Hematopoietic multipotent progenitor cell (in vitro differentiated cells): ENCODE measurements at places on chromosomes 11 and 22.

GRCh38 chr11:111703576-111703975 lies 62.6 kb downstream of the PPP2R1B start:
- DNase-seq = no peak

- no peak for DNase-seq
Measured at GRCh38 chr11:11899401-11899800, 57.6 kb downstream of the USP47 start.

DNA sequence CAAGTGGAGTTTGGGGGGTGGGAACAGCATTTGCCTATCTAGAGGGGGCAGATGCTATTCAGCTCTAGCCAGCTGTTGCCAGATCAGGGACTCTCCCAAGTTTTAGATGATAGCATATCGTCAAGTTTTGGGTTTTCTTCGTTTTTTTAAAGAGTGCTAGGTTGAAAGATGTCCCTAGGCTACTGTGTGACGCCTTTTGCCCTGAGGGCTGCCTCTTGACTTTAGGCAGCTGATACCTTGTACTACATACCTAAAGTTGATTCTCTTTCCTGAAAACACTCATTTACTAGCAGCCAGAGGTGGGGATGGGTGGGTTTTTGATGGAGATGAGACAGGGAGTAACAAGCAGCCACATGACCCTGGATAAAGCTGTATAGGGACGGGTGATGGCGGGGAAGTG lies 87.1 kb downstream of the ABTB2 start:
- DNase-seq = no peak

- no peak for DNase-seq
Measured at GRCh38 chr22:33299245-33299956, 241.2 kb upstream of the SYN3 start.

DNA sequence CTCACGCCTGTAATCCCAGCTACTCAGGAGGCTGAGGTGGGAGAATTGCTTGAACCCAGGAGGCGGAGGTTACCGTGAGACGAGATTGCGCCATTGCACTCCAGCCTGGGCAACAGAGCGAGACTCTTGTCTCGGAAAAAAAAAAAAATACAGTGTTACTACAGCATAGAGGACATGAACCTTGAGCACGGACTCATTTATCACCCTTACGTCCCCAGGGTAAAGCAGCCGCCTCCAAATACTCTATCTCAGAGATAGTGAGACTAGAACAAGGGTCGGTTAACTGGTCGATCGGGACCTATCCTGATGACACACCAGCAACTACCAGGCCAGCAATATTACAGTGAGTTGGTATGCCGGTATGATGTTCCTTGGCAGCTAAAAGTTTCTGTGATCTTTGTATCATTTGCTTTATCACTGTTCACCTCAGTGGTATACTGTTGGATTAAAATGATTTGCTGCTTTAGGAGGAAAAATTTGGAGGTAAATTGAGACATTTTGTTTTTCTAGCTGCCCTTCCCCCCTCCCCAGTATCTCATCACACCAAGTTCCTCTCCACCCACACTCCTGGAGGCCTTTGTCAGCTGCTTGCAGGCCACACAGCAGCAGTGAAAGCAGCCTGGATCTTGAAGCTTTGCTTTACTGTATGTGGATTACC lies 7.0 kb upstream of the SIDT2 start:
- DNase-seq = no peak

DNA sequence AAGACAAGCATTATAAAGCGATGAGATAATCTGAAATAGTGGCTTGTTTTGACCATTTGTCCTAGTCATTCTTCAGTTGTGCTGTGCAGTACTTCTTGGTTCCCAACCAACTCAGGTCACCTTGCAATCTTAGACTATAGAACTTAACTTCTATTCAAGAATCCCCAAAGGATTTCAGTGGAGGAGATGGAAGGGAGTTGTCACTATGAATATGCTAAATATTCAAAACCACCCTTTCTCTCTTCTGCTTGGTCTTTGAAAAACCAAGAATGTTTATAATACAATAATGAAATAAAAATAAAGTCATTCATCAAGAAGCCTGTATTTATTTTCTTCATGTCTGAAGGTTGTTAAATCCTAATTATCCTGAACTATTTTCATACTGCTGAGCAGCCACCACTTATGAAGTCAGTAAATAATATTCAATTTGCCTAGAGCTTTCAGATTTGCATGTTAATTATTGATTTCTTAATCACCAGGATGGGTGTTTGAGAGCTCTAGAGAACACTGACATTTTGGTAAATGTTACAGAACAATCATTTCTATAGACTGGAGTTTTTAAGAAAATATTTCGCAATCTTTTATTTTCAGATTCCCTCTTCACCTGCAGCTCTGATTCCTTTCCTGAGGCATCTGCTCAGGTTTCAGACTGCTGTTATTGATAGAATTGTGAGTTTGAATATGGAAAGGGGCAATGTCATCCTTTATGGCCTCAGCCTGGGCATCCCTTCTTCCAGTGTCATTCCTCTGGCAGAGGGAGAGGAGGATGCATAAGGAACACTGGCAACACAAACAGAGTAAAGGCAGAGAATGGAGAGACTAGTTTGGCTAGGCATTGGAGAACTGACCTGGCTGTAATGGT lies 91.5 kb upstream of the USP47 start:
- no peak for DNase-seq

GRCh38 chr11:133693110-133693509 lies 152.2 kb downstream of the SPATA19 start:
- DNase-seq = no peak

- DNase-seq = no peak
Measured at GRCh38 chr11:101397979-101398378, 185.8 kb downstream of the TRPC6 start.

- no peak for DNase-seq
Measured at GRCh38 chr22:49907807-49908206, 10.4 kb downstream of the ALG12 start.

DNA sequence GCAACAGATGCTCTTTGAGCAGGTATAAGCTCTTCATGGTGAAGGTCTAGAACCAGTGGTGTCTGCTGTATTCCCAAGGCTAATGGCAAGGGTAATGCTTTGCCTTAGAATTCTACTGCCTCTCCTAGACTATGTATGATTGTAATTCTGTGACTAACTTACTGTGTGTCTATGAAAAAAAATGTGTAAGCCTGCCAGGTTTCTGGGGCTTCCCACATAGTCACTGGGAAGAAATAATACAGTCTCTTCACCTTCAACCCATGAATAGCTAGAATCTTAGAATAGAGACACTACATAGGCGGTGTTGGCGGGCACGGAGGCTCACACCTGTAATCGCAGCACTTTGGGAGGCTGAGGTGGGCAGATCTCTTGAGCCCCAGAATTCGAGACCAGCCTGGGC lies 84.1 kb downstream of the C11orf91 start:
- no peak for DNase-seq

DNA sequence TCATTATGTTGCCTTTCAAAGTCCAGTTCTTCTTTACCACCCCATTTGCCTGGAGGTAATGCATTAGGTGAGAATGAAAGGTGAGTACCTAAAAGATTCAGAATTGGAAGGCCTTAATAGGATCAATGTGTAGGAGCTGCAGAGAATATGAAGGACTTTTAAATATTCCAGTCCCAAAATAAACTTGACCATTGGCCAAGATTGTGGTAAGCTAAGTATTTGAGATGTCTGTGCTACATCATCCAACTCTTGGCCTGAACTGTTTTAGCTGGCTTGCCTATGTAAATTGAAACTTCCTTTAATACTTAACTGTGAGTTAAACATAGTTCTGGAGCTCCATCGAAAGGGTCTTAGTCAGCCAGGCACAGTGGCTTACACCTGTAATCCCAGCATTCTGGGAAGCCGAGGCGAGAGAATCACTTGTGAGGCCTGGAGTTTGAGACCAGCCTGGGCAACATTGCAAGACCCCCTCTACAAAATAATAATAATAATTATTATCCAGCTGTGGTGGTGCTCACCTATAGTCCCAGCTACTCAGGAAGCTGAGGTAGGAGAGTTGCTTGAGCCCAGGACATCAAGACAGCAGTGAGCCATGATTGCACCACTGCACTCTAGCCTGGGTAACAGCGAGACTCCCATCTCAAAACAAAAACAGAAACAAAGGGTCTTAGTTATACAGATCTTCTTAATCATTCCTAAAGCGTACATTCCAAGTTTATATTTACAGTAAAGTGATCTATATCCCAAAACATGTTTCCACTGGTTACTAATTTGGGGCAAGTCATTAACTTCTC lies 29.8 kb downstream of the MTMR3 start:
- no peak for DNase-seq

GRCh38 chr11:85828640-85828978 lies 17.7 kb upstream of the SYTL2 start:
- no peak for DNase-seq

DNA sequence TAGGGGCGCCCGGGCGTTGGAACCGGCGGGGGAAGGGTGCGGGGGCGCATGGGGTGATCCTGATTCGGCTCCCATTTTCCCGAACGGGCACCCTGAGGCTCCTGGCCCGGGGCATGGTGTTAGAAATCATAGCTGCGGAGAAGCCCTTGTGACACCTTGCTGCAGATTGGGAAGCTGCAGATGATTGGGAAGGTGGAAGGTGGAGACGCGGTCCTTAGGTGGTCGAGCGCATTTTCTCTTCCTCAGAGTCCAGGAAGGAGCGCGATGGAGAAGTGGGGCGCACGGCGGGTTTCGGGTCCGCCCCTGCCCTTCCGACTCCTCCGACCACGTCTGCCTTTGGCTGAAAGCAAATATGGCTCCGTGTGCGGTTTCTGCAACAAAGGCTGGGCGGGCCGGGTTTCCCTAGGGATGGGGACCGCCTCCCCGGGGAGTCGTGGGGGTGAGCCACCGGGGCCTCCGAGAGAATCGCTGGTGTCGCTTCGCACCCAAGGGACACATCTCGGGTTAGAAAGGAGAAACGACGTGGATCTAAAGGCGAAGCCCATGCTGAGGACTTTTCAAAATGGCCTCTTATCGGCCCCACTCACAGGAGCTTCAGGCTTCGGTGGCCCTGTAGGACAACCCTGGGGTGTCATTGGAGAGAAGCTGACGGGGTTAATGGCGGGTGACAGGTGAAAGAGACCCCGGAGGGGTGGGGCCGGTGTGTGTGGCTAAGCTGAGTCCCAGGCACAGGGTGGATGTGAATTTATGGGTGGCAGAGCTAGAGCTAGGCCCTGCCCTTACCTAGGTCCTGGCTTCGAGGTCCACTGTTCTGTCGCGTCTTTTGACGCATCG lies 707 bp upstream of the FTH1 start:
- DNase-seq = peak; percentile 65

DNA sequence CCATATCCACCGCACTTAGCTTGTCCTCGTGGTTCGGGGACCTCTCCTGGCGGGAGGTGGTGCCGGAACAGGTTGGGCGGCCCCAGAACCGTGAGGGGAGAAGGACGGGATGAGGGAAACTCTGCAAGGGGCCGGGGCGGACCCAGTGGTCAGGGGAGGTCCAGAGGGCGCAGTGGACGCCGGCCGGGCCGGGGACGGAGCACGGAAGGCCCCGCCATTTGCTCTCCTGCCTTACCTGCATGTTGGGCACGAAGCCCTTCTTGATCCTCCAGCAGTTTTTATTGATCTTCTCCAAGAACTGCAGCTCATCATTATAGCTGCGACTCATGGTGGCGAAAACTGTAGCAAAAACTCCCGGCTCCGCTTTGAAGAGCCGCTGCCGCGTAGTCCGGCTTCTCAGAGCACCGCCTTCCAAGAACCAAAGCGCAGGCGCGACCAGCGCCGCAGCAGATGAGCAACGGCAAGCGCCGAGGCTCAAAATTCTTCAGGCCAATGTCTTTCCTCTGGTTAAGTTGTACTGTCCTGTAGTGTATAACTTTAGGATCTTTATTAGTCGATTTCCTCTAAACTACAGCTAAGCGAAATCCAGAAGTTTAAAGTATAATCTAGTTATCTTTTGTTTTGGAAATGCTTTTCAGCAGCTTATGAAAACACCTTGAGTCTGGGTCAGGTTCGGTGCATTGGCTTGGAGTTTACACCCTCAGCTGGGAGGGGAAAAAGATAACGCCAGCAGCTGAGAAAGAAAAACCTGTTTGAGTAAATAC lies at the start of gene RTCB:
RTCB (minus strand) TSS at position 419 of the 764 bp plus-strand sequence; CDS start at position 328, 91 bp downstream.
- peak; percentile 91 for DNase-seq

- no peak for DNase-seq
Measured at GRCh38 chr22:45317551-45318167, 7.9 kb downstream of the FAM118A start.
